ENCODE measurements at places on chromosomes 5 and 9. TPM values are rescaled to one million over a fixed set of nuclear protein-coding genes. Genes with fewer than 3 reads are reported as not detected.

DNA sequence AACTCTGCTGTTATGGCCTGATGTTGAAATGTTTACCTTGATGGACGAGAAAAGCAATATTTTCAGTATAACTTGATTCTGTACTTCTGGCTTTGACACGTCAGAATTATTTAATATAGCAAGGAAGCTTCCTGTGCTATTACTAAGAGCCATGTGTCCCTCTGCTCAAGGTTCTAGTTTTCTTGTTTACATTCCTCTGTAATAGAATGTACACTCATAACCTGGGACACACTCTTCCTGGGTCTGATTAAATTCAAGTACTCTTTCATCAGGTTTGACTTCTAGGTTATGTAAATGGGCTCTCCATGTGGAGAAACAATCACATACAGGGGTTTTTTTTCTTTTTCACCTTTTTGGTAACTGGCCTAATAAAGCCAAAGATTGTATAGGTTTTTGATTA, 33.1 kb downstream of the GTF3C4 start:
- DNase-seq: no peak

GRCh38 chr5:83645936-83646335, 74.7 kb downstream of the HAPLN1 start:
- no peak for DNase-seq

IL9 gene
- total RNA-seq: 47.9 TPM

- DNase-seq: no peak
These were observed 836.8 kb upstream of the CDH9 start for GRCh38 chr5:27875148-27875547.

- no peak for DNase-seq
These were observed 365.2 kb downstream of the SPATA31D1 start for GRCh38 chr9:82353631-82354278.

DNA sequence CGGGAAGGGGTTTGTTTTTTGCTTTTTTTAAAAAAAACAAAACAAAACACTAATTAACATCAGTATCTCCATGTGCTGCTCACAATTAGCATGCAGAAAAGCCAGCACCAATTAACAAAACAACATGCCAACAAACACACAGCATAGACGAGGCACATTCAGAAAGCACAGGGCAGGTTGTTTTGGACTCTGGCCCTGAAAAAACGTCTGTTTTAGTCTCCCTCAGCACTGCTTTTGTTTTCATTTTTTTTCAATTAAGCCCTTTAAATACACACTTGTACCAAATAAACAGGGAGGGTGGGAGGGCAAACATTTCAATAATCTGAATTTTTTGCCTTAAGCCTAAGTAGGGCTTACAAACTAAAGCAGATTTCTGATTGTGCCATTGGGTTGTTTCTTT, 309.6 kb downstream of the DTWD2 start:
- DNase-seq: no peak

DNA sequence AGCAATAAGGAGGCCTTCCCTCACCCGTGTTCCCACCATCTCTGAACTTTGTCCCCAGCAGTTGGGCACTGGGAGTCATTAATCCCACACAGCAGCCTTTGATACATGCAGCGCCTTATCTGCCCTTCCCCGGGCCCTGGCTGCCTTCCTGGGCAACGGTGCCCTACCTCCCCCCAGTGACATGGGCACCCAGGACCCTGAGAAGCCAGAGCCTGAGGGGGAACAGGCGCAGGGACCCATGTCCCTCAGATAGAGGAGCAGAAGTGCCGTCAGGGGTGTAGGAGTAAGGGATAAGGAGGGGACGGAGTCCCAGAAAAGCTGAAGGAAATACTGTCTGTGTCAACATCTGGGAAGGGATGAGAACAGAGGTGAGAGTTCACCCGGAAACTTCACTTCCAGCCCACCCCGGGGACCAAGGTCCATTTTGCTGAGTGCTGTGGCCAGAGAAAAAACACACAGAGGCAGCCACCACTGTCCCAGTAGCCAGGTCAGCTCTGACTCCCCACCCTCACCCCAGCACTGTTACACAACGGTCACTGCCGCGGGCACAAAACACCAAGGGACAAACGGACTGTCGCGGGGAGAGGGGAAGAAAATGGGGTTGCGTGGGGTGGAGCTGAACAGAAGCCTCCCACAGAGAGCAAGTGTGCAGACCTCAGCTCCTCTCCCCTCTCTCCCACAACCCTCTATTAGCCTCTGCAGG, 3.8 kb downstream of the PCDH1 start:
- no peak for DNase-seq

DNA sequence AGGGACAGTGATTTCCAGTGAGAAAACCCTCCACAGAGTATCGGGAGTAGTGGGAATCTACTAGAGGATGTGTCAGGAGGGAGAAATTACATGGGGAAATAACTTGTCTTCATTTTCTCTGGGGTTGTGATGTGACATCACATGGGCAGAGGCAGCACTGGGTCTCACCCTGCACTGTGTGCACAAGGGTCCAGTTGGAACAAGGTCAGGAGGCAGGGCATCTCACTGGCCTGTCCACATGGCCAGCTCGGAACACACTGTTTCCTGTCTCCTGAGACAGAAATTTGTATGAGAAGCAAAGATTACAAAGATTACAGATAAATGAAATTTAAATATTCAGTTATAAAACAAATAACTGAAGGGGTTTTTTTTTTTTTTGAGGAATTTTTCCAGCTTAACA, 62.6 kb upstream of the ECM2 start:
- DNase-seq: no peak

GPR21 gene
- total RNA-seq: 1.0 TPM

PCDHGB6 gene
- not detected for total RNA-seq

GRCh38 chr5:176912115-176912514, 13.0 kb upstream of the HK3 start:
- DNase-seq: no peak

- no peak for DNase-seq
These were observed 42.2 kb downstream of the FGD3 start for GRCh38 chr9:92989561-92989960.

GRCh38 chr5:65663804-65664521, 39.1 kb downstream of the SHLD3 start:
- no peak for DNase-seq

DNA sequence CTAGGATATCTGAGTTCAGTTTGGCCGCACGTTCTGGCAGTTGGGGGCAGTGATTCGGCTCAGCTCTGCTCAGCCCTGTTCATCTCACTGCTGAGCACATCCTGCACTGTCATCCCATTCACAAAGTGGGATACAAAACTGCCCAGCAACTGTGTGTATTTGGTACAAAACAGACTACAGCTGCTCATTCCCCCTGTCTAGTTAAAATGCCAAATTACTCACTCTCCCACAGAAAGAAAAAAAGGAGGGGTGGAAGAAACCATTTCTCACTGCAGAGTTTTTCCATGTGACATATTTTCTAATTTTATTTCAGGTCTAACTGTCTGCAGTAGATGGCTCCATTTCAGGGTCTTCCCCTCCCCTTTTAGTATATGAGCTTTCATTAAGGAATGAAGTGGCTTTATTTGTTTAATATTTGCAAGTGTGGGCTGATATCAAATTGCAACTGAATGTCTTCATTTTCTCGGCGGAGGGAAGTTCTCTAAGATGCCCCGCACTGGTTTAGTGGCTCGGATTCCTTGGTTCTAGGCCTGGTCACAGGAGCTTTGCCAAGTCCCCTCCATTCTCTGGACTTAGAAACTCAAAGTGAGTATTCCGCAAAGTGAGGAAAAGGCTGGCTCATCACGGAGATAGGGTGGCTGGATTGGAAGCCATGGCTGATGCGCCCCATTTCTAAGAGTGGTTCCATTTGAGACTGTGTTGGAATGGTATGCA, 14.7 kb downstream of the COL15A1 start:
- DNase-seq: no peak

BAAT gene
- 0.07 TPM for total RNA-seq

- peak; percentile 8 for DNase-seq
These were observed 3.1 kb upstream of the UNC13B start for GRCh38 chr9:35158501-35159280.

ZNF79 gene
- 6.9 TPM for total RNA-seq

- no peak for DNase-seq
These were observed 339.0 kb upstream of the WWC1 start for GRCh38 chr5:167952278-167952995.

DNA sequence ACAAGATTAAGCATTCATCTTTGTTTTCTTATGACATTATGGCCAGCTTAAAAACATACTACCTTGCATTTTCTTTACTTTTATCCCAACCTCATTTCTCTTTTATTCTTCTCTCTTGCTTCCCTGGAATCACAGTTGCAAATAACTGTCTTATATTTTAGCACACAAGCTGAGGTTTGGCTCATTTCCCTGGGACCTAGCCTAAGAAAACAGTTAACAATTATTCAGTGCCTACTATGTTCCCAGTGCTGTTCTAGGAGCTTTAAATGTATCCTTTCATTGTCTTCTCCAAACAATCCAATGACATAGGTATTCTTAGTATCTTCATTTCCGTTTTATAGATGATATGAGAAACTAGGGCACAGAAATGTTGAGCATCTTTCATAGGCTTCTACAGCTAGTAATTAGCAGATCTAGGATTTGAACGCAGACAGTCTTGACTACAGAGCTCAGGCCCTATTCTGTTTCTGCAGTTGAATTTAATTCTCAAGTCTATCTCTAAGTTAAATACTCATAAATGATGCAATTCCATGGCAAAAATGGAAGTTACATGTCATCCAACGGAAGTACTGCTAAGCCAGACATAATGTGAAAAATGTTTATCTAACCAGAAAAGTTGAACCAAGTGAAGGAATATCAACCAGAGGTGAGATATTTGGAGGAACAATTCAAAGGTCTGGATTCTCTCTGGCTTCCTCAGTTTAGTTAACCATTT, 52.3 kb upstream of the MTAP start:
- no peak for DNase-seq

- no peak for DNase-seq
These were observed 62.0 kb downstream of the RASGRF2 start for GRCh38 chr5:81021951-81022687.

DNA sequence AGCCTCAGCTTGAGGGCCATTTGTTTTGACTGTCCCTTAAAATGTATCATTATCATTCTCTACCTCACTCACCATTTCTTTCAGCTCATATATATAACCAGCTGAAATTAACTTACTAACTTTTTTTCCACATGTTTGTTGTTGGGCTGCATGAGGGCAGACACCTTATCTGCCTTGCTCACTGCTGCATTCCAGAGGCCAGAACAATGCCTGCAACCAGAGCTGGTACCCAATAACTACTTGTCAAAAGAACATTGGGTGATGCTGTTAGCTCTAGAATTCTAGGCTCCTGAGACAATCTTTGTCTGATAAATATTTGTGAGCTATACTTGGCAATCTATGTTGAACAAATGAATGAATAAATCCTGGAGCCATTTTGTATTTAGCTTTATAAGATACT, 68.3 kb downstream of the HTR4 start:
- no peak for DNase-seq

GRCh38 chr9:121268598-121268850, 562 bp downstream of the GSN start:
- no peak for DNase-seq

GCNT4 gene
- 2.1 TPM for total RNA-seq
